ENCODE measurements at places on chromosomes 13 and 19. TPM values are rescaled to one million over a fixed set of nuclear protein-coding genes. Genes with fewer than 3 reads are reported as not detected.

The CBARP gene
- polyA plus RNA-seq: 1.8 TPM

The LILRA1 gene
- polyA plus RNA-seq: 0.73 TPM

The TRMT1 gene
- polyA plus RNA-seq: 24.2 TPM

The FFAR2 gene
- 0.73 TPM for polyA plus RNA-seq

The IGFL2 gene
- not detected for polyA plus RNA-seq

The ZSCAN1 gene
- polyA plus RNA-seq: 1.6 TPM

The ZNF235 gene
- polyA plus RNA-seq: 5.9 TPM

The GCDH gene
- 30.8 TPM for polyA plus RNA-seq

- H3K27me3 ChIP-seq: no peaks in the 10 kb centered on the region
- no peak overlapping the region for H3K27ac ChIP-seq
- peaks cover 8% of the 10 kb centered on the region for H3K4me1 ChIP-seq
These were observed 15.7 kb downstream of the PNPLA6 start for GRCh38 chr19:7550987-7551761.

DNA sequence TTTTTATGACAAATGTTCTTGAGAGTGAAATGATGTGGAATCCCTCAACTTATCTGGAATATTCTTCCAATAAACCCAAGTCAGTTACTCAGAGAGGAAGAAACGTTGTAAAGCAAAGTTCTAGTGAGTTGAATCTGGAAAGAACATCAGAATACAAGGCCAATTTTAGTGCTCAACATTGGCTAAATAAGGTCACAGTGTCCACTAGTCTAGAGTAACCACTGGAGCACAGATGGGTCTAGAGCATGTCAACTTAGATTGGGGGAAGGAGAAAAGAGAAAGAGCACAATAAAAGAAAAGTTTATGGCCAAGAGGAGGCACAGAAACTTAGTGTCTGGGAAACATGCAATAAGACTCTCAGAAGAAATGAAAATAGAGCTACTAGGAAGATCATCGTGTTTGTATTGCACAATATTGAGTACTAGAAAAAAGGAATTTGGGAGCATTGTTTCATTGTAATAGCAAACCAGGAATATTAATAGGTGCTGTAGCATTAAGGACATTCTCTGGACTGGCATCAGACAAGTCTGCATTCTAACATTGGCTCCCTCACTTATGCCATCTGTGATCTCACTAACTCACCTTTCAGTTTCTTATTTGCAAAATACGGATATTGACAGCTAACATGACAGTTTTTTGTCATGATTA, 1318.5 kb downstream of the PCDH9 start:
- H3K27me3 ChIP-seq: no peaks in the 10 kb centered on the region
- DNase-seq: no peak
- no peaks in the 10 kb centered on the region for H3K36me3 ChIP-seq

DNA sequence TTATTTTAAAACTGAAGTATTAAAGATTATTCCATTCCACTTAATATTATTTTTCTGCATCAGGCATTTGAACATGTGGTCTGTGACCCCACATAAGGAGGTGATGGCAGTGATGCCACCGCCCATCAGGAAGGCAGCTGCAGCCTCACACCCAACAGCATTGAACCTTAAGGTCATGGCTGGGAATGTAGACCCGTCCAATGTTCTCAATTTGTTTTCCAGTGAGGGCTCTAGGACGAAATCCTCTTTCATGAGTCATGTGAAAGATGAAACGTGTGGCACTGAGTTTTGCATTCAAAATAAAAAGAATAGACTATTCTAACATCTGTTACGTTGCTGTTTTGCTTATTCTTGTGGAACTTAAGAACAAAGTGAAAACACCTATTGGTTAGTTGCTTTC, 74.5 kb upstream of the ANKRD10 start:
- no peaks in the 10 kb centered on the region for H3K36me3 ChIP-seq
- peaks cover 16% of the 10 kb centered on the region for H3K4me1 ChIP-seq
- no peak overlapping the region for H3K27ac ChIP-seq
- peak; percentile 39 for DNase-seq

DNA sequence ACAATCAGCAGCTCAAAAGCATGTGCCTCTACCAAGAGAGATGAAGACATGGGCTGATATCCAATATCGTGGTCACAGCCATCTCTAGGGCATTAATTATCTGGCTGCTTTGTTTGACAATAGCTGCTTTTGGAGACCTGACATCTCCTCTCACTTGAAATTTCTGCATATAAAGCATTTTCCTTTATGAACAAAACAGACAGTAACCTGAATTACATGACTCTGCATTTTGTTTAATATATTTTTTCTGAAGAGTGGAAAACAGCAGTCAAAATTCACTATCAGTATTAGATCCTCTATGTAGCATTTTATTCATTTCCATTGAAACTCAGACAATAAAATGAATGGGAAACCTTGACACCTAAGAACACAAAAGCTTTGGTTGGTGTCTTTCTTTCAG, 42.4 kb upstream of the ESD start:
- no peaks in the 10 kb centered on the region for H3K27me3 ChIP-seq
- no peak overlapping the region for H3K27ac ChIP-seq
- no peaks in the 10 kb centered on the region for H3K36me3 ChIP-seq
- H3K4me1 ChIP-seq: no peaks in the 10 kb centered on the region

- H3K27ac ChIP-seq: no peak overlapping the region
- H3K4me3 ChIP-seq: no peak overlapping the region
- no peaks in the 10 kb centered on the region for H3K4me1 ChIP-seq
- no peak for DNase-seq
- no peaks in the 10 kb centered on the region for H3K27me3 ChIP-seq
These were observed 223.4 kb upstream of the HTR2A start for GRCh38 chr13:47120282-47120681.

DNA sequence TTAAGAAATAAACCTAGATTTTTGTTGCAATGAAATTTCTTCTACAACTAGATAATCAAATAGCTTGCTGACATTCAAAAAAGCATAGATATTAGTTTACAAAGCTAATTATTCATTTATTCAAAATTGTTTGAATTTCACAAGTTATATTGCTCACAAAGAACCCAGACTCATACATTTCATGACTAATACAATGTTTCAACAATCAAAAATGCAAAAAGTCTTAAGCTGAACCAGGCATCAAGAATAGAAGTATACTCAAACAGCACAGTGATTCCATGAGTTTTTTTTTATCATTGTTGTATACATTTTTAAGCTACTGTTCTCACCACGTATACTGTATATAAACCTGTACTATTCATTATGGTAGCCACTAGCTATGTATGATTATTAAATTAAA, 51.0 kb downstream of the DIAPH3 start:
- no peak overlapping the region for H3K4me3 ChIP-seq
- H3K27me3 ChIP-seq: no peaks in the 10 kb centered on the region
- no peaks in the 10 kb centered on the region for H3K36me3 ChIP-seq
- no peak for DNase-seq
- H3K4me1 ChIP-seq: no peaks in the 10 kb centered on the region

- H3K4me3 ChIP-seq: no peak overlapping the region
- no peaks in the 10 kb centered on the region for H3K4me1 ChIP-seq
- H3K36me3 ChIP-seq: no peaks in the 10 kb centered on the region
- no peak overlapping the region for H3K27ac ChIP-seq
These were observed 22.8 kb downstream of the TM6SF2 start for GRCh38 chr19:19250196-19250801.

DNA sequence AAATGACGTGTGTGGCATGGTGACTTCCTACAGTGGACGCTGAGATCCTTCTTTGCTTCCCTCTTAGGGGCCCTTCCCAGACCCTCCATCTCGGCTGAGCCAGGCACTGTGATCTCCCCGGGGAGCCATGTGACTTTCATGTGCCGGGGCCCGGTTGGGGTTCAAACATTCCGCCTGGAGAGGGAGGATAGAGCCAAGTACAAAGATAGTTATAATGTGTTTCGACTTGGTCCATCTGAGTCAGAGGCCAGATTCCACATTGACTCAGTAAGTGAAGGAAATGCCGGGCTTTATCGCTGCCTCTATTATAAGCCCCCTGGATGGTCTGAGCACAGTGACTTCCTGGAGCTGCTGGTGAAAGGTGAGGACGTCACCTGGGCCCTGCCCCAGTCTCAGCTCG, 5.2 kb downstream of the LAIR2 start:
- DNase-seq: no peak
- no peaks in the 10 kb centered on the region for H3K4me1 ChIP-seq
- H3K4me3 ChIP-seq: no peak overlapping the region
- H3K27me3 ChIP-seq: no peaks in the 10 kb centered on the region
- H3K36me3 ChIP-seq: no peaks in the 10 kb centered on the region

- no peaks in the 10 kb centered on the region for H3K27me3 ChIP-seq
- peaks cover 74% of the 10 kb centered on the region for H3K4me1 ChIP-seq
- no peak overlapping the region for H3K4me3 ChIP-seq
- H3K36me3 ChIP-seq: peaks cover 46% of the 10 kb centered on the region
- no peak overlapping the region for H3K27ac ChIP-seq
- no peak for DNase-seq
These were observed 9.6 kb downstream of the BCAM start for GRCh38 chr19:44818466-44819031.

- H3K4me1 ChIP-seq: peaks cover 41% of the 10 kb centered on the region
- no peak for DNase-seq
- peaks cover 31% of the 10 kb centered on the region for H3K36me3 ChIP-seq
- H3K4me3 ChIP-seq: no peak overlapping the region
- no peak overlapping the region for H3K27ac ChIP-seq
These were observed 8.5 kb downstream of the DBP start for GRCh38 chr19:48628486-48629296.

DNA sequence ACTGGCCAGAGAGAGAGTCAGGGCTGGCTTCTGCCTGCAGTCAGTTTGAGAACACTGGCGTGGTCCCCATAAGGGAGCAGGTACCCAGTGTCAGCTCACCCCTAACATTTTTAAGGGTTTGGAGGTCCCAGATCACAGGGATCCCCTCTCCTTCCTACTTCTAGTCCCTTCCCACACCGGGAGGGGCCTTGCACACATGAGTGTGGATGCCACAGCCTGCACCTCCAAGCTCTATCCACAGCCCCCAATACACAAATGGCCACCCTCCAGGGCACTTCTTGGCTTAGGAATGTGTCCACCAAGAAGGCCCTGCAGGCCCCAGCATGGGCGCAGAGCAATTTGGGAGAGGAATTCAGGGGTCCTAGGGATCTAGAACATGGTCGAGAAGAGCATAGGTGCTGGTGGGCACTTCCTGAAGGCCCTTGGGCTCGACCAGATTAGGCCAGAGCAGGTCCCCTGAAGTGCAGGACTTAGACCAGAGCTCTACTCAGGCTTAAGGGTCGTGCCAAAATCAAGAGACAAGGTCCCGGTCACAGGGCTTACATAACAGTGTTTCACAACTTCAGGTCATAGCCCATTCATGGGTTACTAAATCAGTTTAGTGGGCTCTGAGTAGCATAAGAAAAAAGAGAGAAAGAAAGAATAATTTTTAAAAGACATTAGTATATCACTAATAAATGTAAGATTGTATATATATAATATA, 16.0 kb downstream of the FXYD5 start:
- no peak overlapping the region for H3K4me3 ChIP-seq
- no peaks in the 10 kb centered on the region for H3K27me3 ChIP-seq
- H3K27ac ChIP-seq: no peak overlapping the region
- H3K4me1 ChIP-seq: no peaks in the 10 kb centered on the region
- no peak for DNase-seq

- no peaks in the 10 kb centered on the region for H3K27me3 ChIP-seq
- no peak overlapping the region for H3K27ac ChIP-seq
- H3K36me3 ChIP-seq: no peaks in the 10 kb centered on the region
- H3K4me3 ChIP-seq: no peak overlapping the region
These were observed 56.4 kb downstream of the CYSLTR2 start for GRCh38 chr13:48710160-48710559.

DNA sequence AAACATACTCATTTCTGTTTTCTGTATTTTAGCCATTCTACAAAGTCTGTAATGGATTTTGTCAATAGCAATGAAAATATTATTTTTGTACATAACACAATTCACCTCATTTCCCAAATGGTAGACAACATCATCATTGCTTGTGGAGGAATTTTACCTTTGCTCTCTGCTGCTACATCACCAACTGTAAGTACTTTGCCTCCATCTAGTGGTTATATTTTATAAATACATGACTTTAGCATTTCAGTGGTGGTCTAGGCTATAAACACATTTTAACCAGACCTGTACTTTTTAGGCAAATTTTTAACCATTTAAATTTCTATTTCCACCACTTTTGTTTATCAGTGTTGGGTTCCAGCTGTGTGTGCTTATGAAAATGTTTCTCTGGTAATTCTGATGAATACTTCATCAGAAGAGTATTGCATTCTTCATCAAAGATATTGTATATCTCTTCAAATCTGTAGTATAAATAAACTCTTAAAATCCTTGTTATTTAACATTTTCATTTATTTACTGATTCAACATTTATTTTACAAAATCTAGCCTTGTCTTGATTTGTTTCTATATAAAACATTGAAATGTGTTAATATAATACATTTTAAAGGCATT, 222.4 kb downstream of the NBEA start:
- no peak overlapping the region for H3K27ac ChIP-seq
- H3K36me3 ChIP-seq: peaks cover 3% of the 10 kb centered on the region
- no peaks in the 10 kb centered on the region for H3K27me3 ChIP-seq
- DNase-seq: peak; percentile 54
- H3K4me3 ChIP-seq: no peak overlapping the region

DNA sequence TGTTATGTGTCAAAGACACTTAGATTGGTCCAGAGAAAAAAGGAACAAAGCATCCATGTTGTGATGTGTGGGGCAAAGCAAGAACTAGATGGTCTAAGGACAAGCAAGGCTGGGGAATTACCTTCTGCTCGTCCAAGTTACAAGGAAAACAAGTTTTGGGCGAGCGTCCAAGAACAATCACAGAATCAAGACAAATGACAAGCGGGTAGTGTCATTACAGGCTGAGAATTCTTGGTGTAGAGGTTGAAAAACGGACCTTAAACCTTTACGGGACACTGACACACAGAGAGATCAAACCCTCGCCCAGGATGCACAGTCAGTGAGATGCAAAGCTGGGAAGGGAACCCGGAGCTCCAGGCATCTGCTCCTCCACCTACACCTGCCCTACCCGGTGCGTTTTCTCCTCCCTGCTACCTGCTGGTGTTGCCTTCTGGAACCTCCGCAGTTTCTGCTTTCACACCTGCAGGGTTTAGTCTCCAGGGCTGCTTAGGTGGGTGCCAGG, 515 bp upstream of the ZNF324B start:
- H3K4me1 ChIP-seq: peaks cover 5% of the 10 kb centered on the region
- no peak overlapping the region for H3K27ac ChIP-seq
- peak overlapping the region; percentile 62 for H3K4me3 ChIP-seq

GRCh38 chr13:32504876-32505275, 33.7 kb downstream of the N4BP2L2 start:
- H3K36me3 ChIP-seq: no peaks in the 10 kb centered on the region
- H3K27me3 ChIP-seq: no peaks in the 10 kb centered on the region
- no peak for DNase-seq
- no peak overlapping the region for H3K27ac ChIP-seq
- H3K4me1 ChIP-seq: no peaks in the 10 kb centered on the region
